ENCODE measurements at places on chromosomes 3 and 15.

- DNase-seq = no peak
These were observed 46.9 kb downstream of the LYSMD4 start for GRCh38 chr15:99686290-99686689.

- no peak for DNase-seq
These were observed 904.0 kb downstream of the TBL1XR1 start for GRCh38 chr3:176293276-176293675.

GRCh38 chr3:137062250-137062649 lies 104.5 kb downstream of the IL20RB start:
- no peak for DNase-seq

DNA sequence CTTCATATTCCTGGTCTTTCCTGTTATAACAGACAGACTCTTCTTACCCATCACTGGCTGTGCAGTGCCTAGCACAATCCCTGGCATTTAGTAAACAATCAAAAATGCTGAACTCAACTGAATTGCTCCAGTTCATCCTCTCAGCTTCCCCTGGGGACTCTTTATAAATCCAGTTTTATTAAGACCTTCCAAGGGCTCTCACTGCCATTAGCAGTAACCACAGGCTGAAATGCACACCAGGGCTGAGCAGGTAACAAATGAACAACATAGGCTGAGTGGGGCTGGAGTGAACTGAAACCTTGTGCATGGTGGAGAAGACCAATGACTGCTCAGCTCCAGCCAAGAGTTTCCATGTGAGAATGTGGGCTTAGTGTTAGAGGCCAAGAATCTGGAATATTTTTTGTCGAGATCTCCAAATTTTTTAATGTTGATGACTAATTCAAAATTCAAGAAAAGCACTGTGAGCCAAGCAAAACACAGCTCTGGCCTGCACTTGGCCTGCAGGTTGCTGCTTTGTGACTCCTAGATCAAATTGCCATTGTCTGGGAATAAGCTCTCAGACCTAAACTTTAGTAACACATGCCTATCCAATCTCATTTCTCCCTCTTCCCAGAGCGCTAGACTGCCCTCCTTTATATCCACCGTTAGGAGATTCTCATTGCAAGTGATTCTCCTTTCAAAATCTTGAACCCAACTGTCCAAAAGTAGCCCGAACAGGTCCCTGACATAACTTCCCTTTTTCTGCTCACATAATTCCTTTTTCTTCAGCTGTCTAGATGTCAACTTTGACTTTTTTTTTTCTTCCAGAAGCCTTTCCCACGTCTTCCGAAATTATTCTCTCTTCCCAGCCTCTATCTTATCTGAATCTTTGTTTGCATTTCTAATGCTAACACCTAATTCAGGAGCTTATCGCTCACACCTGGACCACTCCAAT lies 7.4 kb downstream of the SQOR start:
- DNase-seq = no peak

DNA sequence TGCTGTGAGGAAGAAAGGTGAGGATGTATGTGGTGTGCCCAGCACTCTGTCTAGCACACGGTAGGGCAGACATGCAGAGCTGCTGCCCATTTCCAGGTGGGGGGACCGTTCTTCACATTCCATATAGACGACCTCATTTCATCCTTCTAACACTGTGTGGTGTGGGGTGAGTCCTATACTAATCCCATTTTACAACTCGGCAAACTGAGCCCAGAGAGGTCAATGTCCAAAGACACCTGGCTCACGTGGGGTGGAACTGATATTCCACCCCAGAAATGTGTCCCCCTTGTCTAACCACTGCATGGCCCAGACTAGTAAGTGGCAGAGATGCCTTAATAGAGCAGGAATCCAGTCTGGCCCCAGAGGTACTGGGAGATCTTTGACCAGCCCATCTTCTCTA lies 119.2 kb downstream of the FBLN2 start:
- DNase-seq = no peak

Measured in CD4-positive, alpha-beta T cell treated with Interferon gamma for 1 hour (primary cell).